NCI-H526 (cell line): ENCODE measurements at places on chromosomes 2 and 18.

DNA sequence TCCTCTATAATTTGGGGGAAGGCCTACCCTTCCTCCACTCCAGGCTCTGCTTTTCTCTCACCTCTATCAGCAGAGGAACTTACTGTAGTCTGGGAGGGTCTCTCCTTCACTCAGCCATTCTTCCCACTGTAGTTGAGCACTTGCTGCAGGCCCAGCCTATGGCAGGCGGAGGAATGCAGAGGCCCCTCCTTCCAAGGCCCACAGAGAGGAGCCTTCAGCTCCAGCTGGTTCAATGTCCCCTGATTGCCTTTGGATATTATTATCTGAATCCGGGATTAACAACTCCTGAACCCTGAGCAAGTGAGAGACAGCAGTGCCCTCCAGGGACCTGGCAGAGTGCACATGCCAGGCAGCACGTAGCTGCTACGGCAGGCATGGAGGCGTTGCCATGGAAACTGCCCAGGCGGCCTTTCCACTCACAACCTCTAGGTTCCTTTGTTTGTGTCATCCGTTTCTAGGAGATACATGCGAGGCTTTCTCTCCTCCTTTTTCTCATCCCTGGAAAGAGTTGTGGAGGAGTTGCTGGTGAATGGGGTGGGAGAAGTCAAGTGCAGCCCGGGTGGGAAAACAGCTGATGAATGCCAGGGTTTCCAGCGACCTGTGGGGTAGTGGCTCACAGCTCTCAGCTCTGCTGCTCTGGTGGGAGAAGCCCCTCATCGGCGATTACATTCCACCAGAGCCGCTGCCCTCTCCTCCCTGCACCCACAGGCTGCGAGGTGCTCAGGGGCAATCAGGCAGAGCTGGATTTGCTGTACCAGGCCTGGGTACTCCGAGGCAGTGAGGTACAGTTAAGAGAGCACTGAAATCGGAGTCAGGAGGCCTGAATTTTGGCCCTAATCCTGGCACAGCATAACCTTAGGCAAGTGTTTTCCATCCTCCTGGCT is 55.3 kb upstream of the HK2 start:
- DNase-seq, result no peak

- no peak for DNase-seq
Measured at GRCh38 chr2:98347298-98348065, 1.2 kb downstream of the CNGA3 start.

DNA sequence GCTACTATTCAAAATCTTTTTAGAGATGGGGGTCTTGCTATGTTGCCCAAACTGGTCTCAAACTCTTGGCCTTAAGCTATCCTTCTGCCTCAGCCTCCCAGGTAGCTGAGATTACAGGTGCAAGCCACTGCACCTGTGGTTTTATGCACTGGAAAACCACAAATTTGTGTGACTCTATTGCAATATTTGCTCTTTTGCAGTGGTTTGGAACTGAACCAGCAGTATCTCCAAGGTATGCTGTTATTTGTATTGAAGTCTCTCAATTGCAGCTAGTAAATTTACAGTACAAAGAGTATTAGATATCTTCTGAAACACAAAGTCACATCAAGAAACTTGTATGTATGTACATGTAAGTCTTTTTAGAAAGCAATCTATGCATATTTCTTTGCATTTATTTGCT is 46.2 kb downstream of the PPP4R1 start:
- DNase-seq, result no peak

DNA sequence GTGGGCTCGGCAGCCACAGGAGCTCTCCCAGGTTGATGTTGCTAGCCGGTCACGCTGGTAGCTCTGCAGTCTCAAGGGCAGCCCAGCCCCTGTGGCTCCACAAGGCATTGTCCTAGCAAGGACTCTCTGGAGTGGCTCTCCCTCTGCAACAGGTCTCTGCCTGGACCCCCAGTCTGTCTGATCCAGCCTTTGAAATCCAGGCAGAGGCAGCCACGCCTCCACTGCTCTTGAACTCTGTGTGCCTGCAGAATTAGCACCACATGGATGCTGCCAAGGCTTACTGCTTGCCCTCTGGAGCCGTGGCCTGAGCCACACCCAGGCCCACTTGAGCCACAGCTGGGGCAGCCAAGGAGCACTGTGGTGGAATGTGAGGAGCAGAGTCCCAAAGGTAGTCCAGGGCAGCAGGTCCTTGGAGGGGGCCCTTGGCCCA is 43.0 kb upstream of the FAHD2A start:
- DNase-seq, result no peak

DNA sequence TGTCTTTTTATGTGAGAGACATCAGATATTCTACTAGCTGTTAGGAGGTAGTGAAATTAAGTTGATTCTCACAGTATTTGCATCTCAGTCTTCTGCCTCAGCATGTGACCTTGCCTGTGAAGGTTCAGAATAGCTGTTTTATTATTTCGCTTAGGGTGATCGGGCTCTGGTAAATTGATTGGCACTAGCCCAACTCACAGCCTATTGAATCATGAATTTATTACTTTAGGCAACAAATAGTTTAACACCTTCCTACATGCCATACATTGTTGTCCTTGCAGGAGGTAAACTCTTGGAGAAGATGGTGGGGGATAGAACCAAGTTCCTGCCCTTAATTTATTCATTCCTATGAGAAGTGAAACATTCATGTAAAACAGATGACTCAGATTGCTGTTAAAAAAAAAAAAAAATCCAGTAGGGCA is 101.9 kb downstream of the GPD2 start:
- DNase-seq, result peak; percentile 26

GRCh38 chr2:152051436-152051835 is 47.4 kb downstream of the CACNB4 start:
- DNase-seq, result no peak

- no peak for DNase-seq
Measured at GRCh38 chr2:65153515-65153914, 23.6 kb upstream of the RAB1A start.

DNA sequence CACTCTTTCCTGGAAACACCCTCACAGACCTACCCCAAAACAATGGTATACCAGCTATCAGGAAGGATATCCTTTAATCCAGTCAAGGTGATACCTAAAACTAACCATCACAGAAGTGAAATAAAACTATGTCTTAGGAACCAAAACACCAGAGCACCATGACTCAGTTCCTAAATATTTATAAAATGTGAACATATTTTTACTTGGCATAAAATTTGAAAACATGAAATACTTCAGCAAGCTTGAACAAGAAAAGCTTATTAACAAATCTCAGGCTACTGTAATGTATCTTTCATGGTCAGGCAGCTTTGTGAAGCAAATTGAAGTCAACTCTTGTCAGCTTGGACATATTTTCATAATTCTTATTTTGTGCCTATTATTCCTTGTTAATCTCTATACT is 440.8 kb upstream of the CDH20 start:
- no peak for DNase-seq

DNA sequence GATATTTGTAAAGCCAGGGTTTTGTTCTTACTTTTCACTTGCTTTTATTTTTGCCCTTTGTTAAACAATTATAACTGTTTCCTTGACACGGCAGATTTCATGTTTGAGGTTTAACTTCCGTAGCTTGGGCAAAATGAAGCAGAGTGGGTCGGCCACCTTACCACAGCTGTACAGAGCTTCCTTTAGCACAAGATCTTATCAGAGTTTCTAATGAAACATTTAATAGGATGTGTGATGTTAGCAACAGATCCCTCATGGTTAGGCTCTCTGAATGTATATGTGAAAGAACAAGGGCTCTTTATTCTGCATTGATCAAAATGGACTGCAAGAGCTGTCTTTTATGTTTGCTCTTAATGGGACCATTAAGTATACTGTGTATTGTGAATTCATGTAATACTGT is 22.3 kb downstream of the RNF125 start:
- peak; percentile 35 for DNase-seq

DNA sequence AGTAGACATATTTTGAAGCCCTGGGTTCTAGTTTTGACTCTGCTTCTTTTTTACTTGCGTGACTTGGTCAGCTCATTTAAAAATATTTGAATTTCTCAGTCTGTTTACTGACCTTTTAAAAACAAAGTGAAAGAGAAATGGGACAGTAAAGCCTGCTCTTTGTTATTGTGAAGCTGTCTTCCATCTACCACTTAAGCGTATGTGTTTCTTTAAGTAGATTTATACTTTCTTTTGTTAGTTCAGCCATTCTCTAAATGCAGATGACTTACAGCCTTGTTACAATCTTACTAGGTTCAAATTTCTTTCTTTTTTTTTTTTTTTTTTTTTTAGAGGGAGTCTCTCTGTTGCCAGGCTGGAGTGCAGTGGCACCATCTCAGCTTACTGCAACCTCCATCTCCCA is 79.5 kb downstream of the UBR3 start:
- DNase-seq, result no peak

DNA sequence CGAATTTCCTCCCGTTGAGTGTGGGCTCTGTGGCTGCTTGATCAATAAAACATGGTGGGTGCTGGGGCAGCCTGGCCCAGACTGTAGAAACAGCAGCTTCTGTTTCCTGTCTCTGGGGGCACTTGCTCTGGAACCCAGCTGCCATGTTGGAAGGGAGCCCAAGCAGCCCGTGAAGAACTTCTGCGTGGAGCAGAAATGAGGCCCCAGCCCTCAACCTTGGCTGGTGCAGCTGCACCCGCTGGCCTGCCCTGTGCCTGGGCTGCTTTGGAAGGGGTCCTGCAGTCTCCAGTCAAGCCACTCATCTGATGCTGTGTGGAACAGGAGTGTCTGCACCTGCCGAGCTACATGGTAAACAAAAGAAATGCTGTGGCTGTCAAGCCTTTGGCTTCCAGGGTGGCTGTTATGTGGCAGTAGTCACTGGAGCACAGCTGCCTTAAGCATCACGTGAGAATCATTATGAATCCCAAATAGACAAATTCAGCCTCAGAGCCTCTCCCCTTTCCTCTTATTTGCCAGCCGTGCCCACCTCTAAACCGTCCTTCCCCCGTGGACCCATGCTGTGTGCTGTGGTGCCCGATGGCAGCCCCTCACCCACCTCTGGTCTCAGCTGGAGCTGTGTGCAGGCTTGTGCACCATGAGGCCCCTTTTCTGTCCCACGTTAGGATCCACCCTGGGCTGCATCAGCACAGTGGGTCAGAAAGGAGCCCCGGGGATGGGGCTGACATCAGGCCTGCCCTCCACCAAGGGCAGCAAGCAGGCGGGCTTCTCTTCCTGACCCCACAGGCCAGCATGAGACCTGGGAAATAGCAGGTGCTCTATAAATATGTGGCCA is 134.0 kb upstream of the HDAC4 start:
- DNase-seq, result no peak

DNA sequence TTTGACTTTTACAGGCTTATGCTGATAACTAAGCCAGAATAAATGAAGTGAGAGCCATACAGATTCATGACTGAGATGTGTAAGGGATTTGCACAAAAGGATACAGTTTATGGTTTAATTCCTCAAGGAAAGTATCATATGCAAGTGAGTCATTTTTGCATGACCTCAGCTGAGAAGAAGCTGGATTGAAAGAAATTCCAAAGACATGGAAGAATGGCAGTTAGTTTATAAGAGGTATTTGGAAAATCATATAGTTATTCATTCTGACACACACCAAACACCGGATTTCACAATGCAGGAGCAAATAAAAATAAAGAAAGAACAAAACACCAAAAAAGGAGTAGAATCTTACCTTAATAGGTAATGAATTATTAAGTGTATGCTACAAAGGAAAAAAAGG is 83.2 kb upstream of the RND3 start:
- DNase-seq, result no peak

DNA sequence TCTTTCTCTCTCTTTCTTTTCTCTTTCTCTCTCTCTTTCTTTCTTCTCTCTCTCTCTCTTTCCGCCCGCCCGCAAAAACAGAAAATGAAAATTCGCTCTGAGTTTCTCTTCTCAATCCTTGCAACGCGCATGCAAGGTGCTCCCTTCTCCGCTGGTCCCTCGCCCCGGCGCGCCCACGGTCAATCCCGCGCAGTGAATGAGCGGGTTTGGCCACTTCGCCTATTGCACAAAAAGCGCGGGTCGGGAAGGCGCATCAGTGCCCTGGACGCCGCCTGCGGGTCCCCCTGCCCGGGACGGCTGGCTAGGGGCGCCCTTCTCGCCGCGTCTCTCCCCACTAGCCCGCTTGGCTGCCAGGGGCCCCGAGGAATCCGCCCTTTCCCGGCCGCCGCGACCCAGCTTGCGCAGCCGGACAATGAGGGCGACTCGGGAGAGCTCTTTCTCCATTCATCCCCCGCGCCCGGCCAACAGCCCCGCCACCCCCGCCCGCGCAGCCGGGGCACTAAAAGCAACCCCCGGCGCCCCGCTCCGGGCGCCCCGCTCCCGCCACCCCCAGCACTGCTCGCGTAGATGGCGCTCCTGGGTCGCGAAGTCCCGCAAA is 706 bp downstream of the LAMA1 start:
- DNase-seq, result peak; percentile 15

GRCh38 chr2:68993660-68994059 is 19.2 kb downstream of the GKN1 start:
- DNase-seq, result peak; percentile 88

DNA sequence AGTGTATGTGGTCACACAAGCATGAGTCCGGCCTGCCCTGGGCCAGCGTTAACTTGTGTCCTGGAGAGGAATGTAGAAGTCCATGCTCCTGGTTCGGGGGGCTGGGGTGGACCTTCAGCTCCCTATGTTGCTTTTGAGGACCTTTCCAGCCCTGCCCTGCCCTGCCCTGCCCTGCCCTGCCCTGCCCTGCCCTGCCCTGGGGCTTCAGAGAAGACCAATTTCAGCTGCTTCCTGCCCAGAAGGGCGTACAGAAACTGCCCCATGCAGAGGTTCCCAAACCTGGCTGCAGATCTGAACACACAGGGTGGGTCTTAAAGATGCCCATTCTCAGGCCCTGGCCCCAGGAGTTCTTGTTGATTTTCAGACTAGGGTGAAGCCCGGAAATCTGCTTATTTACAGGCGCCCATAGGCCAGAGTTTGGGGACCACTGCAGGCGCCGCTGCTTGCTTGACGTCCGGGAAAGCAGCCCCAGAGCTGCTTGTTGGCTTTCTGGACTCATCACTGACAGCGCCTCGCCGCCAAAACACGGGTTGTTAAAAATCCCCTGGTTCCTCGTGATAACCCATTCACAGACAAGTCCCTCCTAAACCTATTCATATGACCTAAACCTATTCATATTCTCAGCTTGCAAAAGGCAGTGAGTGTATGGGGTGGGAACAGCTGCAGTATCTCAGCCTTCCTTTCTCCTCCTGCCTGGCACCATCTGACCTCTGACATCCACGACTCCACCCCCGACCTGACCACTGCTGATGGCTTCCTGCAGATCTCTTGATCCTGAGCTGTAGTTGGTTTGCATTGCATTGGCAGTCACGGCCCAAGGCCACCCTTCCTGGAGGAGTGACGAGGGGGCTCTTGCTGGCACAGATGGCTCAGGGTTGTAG is 198.3 kb downstream of the GLI2 start:
- no peak for DNase-seq

DNA sequence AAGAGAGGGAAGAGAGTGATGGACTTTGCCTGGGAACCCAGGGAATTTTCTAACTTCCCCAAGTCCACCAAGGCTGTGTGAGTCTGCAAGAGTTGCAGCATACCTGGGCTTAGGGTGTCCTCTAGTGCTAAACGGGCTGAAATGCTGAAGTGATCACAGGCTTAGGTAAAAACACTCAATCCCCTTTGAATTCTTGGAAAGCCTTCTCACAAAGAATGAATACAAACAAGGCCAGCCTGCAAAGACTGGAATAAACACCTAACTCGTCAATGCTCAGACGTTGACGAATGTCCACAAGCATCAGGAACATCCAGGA is 30.0 kb upstream of the BMP10 start:
- peak; percentile 32 for DNase-seq

GRCh38 chr2:133787207-133787606 is 218.9 kb upstream of the NCKAP5 start:
- DNase-seq, result no peak
